ENCODE measurements at places on chromosomes 5 and 9.
A peak's percentile ranks its signal among the peaks of the same experiment; 100 is the strongest.

- DNase-seq, result no peak
Measured at GRCh38 chr5:90939211-90939610, 380.6 kb downstream of the ADGRV1 start.

DNA sequence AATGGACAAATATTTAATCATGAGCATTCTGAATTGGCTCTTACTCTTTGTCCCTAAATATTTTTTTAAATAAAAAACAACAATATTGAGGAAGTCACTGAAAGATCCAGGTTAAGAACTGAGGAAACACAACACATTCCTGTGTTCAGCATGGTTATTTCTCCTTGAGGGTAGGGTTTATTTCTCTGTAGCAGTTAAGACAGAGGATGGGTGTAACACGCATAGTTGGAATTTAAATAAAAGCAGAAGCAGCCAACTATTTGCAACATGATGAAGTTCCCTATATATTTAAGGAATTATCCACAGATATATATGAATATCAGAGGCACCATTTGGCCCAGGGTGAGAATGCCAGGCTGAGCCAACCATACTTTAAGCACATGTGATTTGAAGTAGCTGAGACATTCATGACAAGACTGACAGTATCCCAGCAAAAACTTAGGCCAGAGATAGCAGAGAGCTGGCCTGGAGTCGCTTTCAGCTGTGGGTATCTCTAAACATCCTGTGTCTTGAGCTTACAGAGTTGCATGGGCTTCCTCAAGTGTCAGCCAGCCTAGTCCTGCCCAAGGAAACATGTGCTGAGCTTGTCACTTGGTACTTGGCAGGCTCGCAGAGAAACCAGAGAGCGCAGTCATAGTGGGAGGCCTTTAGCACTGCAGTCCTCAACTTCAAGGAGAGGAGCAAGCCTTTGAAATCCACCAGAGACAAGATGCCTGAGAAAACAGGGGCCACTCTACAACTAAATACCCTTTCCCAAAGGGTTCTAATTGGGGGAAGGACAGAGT, 43.6 kb downstream of the SEMA5A start:
- no peak for DNase-seq

GRCh38 chr9:28329323-28329722, 756.0 kb upstream of the C9orf72 start:
- DNase-seq, result no peak

GRCh38 chr5:178524093-178524882, 65.9 kb downstream of the COL23A1 start:
- no peak for DNase-seq

DNA sequence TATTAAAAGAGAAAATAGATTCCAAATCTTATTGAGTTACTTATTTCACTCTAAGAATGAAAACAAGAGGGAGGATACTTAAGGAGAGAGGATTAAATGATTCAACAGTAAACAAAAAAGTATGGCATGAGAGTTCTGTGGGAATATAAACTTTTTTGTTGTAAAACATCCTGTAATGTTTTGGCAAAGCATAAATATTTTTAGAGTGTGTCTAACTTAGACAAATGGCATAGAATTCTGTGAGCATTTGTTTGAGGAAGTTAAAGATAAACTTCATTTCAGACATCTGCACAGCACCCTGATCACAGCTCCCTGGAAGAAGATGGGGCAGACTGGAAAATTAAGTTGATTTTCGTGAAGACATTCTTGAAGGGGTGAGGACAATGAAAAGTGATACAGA, 246.8 kb upstream of the HAPLN1 start:
- DNase-seq, result peak; percentile 66

Data from KG1 (cell line).